ENCODE measurements at places on chromosomes 1 and 21.
A peak's percentile ranks its signal among the peaks of the same experiment; 100 is the strongest.

GRCh38 chr1:39850606-39851216, 32.6 kb downstream of the TRIT1 start:
- DNase-seq, result no peak

DNA sequence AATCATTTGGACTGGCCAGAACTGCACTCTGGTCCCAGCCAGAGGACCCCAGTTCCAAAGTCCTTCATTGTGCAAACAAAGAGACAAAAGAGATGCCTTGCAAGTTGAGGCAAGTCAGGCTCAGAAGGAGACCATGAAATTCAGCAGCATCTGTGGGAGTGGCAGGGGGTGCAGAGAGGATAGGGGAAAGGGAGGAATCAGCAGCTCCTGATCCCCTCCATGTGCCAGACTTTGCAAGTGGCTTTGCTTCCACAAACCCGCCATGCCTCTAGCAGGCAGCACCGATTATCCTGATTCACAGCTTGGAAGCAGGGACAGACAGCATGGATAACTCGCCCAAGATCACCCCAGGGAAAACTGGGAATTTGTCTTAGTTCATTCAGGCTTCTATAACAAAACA, 2.1 kb upstream of the CAPN9 start:
- DNase-seq, result no peak

GRCh38 chr1:1137256-1138045, 21.6 kb upstream of the C1orf159 start:
- DNase-seq, result no peak

DNA sequence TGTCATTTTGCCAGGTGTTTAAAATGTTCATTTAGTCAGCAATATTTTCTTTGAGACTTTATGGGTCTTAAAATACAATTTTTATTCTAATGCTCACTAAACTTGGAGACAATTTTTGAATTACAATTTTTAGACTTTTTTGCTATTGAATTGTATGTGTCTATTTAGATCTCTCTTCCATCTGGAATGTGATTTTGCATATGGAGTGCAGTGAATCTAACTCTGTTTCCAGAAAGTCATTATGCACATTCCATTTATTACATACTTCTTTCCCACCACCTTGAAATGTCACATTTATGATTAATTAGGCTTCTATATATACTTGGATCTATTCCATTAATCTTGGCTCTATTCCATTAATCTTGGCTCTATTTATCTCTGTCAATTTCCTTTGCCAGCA, 5.6 kb upstream of the TSPEAR start:
- DNase-seq, result no peak

DNA sequence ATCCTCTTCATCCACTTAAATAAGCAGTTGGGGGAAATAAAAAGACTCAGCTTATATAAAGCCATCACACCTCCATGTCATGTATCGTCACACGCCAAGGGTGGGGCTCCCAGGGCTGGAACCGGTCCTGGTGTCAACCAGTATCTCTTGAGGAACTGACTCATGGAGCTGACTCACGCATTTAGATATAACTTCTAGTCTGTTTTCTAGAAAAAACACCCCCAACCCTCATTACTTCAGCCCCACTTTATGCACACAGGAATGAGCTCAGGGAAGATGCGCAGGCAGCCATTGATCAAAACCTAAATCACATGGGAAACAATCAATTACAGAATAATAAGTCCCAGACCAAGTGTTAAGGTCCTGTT, 6.9 kb upstream of the IL22RA1 start:
- peak; percentile 12 for DNase-seq

- no peak for DNase-seq
Observed at GRCh38 chr1:30598571-30599114, 124.7 kb downstream of the MATN1 start.

- DNase-seq, result no peak
Observed at GRCh38 chr21:29163341-29164115, 33.1 kb downstream of the MAP3K7CL start.
